ENCODE measurements at places on chromosomes 3 and 15.

GRCh38 chr3:114953800-114954199 lies 193.3 kb downstream of the ZBTB20 start:
- DNase-seq = no peak

DNA sequence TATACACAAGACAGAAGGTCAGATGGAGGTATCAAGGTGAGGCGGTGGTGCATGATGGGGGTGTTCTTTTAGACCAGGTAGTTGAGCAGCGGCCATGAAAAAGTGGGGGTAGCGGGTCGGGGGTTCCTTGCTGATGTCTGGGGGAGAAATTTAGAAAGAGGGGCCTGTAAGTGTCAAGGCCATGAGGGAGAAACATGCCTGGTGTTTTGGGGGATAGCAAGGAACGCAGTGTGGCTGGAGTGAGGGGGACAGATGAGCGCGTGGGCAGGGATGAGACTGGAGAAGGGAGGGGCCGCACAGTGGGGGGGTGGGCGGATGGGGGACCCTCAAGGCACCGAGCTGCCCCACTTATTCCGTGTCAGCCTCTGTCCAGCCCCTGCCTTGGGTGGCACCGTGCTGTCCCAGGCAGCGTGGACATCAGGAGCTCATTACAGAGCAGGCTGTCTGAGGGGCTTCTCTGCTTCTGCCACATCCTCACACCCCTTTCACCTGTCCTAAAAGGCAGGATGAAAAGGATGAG lies 143.3 kb downstream of the SMAD6 start:
- DNase-seq = no peak

DNA sequence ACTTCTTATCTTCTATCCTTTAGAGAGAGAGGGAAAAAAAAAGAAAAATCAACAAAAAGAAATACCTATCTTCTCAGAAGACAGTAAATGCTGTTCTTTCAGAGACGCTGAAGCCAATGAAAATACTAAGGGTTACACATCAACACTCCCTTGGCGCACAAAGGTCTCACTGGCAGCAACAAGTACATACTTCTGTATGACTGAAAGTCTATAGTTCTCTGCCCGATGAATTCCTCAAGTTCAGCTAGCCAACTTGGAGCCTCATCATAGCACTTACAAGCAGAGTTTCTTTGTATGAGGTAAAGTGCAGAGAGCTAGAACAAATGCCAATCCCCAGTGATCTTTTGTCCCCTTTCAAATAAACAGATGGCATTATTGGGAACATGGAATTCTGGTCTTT lies 62.7 kb downstream of the CPNE4 start:
- no peak for DNase-seq

- no peak for DNase-seq
These were observed 31.2 kb downstream of the IQGAP1 start for GRCh38 chr15:90419206-90419605.

DNA sequence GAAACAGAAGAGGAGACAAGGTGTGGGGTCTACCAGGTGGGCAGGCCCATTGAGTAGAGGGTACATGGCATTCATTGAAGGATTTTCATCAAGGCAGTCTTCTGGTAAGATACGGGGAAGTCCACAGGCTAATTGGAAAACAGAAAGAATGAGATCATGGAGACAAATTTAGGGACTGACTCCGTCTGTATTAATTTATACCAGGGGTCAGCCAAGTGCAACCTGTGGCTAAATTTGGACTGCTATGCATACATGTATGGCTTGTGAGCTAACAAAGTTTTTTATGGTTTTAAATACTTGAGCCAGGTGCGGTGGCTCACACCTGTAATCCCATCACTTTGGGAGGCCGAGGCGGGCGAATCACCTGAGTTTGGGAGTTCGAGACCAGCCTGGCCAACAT lies 21.1 kb upstream of the SNRPN start:
- DNase-seq = no peak

DNA sequence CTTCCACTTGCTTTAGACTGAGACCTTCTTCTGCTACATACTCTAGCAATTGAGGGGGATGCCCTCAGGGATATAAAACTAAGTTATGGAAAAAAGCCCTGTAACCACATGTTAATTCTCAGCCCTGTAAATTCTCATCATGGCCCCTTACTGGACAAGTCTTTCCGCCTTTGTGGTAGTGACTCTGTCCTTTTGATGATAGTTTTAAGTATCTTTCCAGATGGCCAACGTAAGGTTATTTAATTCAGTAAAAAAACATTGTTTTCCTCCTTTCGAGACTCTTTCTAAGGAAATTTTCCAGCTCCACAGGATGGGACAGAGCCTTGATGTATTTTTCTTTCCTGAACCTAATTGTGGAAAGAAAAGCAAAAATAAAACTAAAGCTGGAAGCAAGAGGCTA lies 25.3 kb upstream of the TM4SF4 start:
- no peak for DNase-seq

- DNase-seq = no peak
These were observed 331.5 kb upstream of the SLCO3A1 start for GRCh38 chr15:91521996-91522395.

GRCh38 chr15:50953302-50953701 lies 44.8 kb downstream of the AP4E1 start:
- DNase-seq = no peak
